ENCODE measurements at places on chromosomes 4 and X.

DNA sequence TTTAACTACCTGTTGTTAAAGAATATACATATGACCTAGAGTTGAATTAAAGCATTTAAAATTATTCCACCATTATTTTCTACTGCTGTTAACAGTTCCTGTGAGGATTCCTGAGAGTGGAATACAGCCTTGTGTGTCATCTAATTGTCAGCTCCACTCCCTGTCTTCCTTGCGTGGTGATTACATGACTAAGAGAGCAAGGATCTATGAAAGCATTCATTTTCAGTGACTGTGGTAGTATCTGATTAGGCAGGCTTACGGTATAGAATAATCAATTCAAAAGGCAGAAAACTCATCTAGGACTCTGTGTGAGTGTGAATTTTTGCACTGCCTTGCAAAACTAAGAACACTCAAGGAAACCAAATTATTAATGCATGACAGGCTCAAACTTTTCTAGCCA lies 577.8 kb downstream of the SH3BGRL start:
- DNase-seq, result no peak

GRCh38 chr4:27094783-27095182 lies 234.1 kb downstream of the STIM2 start:
- DNase-seq, result peak; percentile 25

DNA sequence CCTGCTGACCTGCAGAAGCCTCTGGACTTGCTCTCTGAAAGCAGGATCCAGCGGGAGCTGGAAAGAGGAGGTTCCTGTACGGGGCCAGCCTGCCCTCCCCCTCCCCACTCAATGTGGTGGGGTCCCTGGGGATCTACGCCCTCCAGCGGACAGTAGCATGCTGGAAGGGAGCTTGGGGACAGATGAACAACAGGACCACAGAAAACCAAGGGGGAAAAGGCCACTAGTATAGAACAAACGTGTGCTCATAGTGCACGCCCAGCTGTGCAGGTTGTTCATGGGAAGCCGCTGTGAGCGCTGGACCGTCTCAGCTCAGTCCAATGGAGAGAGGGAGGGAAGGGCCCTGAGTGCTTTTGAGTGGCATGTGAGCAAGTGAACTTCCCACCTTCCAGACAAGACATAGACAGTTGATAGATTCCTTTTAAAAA lies 15.8 kb downstream of the HMX1 start:
- no peak for DNase-seq

DNA sequence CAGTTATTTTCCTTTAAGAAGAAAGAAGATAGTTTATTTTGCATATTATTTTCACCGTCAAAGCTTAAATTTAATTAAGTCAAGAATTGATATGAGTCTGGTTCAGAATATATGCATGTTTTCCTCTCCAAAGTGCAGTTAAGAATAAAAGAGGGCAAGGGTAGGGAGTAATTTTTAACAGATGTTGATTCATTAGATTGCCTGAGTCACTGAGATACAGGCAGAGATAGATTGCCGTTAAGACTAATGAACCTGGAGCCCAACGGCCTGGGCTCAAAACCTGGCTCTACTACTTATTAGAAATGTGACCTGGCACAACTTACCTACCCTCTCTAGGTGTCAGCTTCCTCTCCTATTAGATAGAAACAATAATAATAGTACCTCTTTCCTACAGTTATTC lies 1037.4 kb upstream of the PABPC4L start:
- DNase-seq, result no peak

- DNase-seq, result no peak
Observed at GRCh38 chr4:99436462-99436861, 1.3 kb upstream of the ADH7 start.

DNA sequence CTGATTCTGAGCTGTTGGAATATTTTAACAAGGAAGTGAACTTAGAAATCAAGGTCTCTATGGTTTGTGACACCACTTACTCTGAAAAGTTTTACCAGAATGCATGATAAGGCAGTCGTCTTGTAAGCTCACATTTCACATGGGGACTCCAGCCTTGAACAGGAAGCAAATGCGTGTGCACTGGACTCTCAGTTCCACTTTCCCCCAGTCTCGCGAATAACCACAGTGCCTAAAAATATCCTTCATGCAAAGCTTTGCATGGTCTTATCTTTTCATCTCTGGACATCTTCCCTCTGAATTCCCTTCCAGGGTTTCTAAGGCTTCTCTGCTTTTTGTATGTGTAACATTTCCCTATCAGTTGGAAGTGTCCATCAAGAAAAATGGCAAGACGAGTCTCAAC lies 581.8 kb downstream of the NLGN4X start:
- DNase-seq, result no peak

GRCh38 chr4:117084866-117085701 lies at the start of gene TRAM1L1:
Gene TRAM1L1, minus strand, starts transcription at chr4:117085576. Its CDS starts 183 bp downstream, at chr4:117085393.
- DNase-seq, result peak; percentile 85

All from fibroblast of skin of scalp (primary cell).